ENCODE measurements at places on chromosomes 7 and 10. TPM values are rescaled to one million over a fixed set of nuclear protein-coding genes. Genes with fewer than 3 reads are reported as not detected.

The KLF14 gene
- under 0.01 TPM for total RNA-seq

The NFE2L3 gene
- 1.2 TPM for total RNA-seq

The DNAJB6 gene
- 55.2 TPM for total RNA-seq

The DNAH11 gene
- total RNA-seq = under 0.01 TPM

The PVRIG gene
- not detected for total RNA-seq

The ZC3HAV1 gene
- total RNA-seq = 33.9 TPM

The OR6B1 gene
- total RNA-seq = not detected

The TBC1D12 gene
- total RNA-seq = 17.0 TPM

The ANKRD26 gene
- total RNA-seq = 13.5 TPM

The NPFFR1 gene
- not detected for total RNA-seq

Measured in smooth muscle cell of trachea (primary cell).